Stimulated activated CD4-positive, alpha-beta T cell treated with anti-CD3 and anti-CD28 coated beads, Interleukin-2, amount 100 ng/mL, for 24 hours (primary cell): ENCODE measurements at places on chromosomes 12 and 14.
A peak's percentile ranks its signal among the peaks of the same experiment; 100 is the strongest.

DNA sequence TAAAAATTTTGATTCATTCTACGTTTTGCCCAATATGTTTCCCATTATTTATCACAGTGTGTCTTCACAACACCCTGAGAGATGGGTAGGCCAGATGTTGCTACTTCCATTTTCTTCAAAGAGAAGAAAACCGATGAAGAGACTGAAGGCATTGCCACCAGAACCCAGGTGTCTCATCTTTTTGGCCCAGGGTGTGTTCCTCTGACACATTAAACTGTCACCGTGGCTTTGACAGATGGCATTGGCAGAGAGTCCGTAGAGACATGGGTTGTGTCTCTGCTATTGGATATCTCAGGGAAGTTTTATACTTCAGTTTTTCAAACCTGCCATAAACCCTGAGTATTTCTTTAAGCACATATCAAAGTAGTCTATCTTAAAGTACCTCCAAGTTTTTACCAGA is 11.3 kb upstream of the NUDT4 start:
- no peak for DNase-seq

DNA sequence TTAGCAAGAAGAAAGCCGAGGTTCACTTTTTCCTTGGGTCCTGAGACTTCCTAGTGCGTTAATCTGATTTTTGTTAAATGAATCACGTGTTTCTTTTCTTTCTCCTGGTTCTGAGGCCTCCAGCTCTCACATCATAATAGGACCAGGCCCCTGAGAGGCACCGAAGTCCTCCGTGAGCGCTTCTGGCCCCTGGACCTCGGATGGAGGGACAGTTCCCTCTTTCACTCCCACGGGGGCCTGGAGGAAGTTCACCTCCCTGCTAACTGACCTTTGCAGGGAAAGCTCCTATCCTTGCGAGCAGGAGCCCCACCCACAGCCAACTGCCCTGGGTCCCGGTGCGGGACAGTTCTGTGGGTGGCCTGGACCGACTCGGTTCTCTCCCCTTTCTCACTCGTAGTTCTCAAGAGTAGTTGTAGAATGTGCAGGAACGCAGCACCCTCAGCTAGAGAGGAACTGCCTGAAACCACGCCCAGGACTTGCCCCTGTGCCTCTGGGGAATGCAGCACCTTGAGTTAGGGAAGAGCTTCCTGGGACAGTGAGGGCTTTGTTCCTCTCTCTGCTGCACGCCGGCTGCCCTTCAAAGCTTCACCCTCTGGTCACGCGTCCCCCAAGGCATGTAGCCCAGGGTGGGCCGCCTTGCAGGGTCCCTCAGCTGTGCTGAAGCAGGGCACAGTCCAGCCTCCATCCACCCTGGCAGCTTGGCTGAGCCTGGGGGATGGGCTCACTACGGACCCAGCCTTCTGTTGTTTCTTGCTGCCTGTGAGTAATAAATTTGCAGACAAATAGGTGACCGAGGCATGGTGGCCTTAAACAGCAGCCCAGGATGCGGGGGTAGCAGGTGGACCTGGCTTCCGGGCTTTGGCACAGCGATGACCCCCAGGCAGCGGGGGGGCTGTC is 264.6 kb downstream of the ADGRD1 start:
- no peak for DNase-seq

GRCh38 chr14:74763803-74764531 is 851 bp downstream of the YLPM1 start:
- DNase-seq = peak; percentile 30

DNA sequence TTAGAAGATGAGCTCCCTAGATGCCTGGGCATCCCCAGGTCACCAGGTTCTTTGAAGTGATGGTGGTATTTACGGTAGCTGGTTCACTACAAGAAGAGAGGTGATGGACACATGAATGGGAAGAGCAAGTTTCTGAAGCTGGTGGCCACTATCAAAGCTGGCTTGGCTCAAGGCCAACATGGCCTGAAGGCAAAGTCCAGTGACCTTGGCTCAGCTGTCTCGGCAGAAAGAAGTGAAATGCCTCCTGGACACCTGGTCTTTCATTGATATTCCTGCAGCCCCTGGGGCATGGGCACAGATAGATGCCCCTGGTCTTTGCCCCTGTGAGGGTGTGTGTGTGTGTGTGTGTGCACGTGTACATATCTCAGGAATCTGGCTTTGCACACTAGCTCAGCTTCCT is 441.8 kb upstream of the TMPO start:
- DNase-seq = no peak

DNA sequence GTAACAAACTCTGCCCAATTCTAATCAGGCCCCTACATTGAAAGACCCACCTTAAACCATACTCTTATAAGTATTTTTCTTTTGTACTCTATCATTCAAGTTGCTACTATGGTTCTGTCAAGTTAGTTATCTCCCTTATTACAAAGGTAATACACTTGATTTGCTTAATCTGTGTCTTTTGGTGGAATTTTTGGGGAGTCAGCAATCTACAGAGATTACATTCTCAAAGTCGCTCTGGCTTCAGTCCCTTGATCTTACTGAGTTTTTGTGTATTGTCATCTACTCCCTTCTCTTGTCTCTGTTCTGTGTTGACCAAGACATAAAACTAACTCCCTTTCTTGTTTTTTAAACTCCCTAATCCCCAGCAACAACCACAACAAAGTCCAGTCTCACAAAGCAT is 353.1 kb downstream of the LRIG3 start:
- no peak for DNase-seq

DNA sequence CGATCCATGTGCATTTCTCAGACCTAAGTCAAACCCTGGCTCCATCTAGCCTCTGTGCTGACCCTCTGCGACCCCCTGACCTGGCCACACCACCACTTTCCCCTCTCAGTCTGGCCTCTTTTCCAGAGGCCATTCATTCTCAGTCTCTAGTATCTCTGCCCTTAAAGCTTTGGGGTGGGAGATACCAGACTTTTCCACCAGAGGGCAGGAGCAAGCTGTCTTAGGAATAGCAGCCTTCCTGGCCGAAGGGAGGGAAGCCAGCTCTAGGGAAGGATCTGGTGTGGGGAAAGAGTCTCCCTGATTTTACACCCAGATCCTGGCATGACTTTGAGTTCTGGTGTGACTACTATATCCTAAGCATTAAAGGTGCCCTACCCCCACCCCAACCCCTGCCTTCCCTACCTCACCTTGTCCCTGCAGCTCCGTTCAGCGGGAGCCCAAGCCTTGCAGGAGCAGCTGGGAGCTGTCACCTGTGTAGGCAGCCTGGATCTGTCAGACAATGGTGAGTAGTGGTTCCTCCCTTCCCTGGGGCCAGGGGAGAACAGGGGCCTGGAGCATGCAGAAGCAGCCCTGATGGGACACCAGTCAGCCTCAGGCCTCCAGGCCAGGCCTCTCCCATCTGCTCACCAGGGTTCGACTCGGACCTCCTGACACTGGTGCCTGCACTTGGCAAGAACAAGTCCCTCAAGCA is 6.6 kb downstream of the CARMIL3 start:
- DNase-seq = no peak

- DNase-seq = no peak
These were observed 44.7 kb downstream of the PALS1 start for GRCh38 chr14:67285876-67286452.

GRCh38 chr14:60652674-60653651 is 3.7 kb upstream of the SIX1 start:
- DNase-seq = no peak

GRCh38 chr12:50799908-50800307 is 36.0 kb downstream of the ATF1 start:
- DNase-seq = no peak

DNA sequence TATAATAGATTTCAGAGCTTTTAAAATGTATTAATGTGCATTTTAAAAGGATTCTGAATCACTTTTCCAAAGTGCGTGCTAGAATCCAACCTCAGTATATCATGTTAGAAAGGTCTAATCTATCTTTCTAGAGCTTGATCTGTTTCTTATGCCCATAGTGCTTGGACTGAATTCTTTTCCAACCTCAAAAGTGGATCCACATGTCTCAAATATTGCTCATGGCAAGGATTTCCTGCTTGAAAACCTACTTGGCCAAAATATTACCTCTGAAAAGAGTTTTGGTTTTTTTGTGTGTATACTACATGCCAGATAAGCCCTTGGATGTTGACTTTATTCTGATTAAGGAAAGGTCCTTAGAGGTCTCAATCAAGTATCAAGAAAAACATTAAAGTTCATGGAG is 16.9 kb upstream of the SLC6A15 start:
- DNase-seq = no peak

DNA sequence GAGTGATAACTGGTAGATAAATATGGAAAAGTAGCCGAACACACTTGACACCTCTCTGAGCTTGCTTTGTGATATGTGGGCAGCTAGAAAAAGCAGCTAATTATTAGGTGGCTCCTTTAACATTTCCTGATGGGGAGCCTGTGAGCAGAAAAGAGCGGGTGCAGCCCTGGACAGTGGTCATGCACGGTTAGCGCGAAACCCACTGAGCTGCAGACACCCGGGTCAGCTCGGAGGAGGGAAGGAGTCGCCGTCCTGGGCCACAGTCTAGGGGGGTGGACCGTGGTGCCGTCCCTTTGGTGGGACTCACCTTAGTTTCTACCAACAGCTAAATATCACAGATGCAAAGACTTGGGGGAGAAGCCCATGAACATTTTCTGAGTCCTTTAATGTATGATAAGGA is 6.6 kb downstream of the COA8 start:
- DNase-seq = no peak

DNA sequence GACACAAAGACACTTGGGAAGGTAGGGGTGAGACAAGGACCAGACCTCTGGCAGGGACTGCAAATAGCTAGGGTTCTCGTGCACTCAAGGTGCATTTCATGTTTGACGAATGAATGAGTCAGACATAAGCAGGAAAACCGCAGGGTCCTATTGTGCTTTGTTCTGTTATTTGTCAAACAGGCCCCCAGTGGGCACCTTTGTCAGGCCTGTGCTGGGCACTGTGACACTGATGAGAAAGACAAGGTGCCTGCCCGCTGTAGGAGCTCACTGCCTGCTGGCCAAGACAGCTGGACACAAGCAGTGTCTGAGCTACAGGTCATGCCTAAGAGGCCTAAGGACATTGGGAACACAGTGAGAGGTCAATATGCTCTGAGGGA is 2.3 kb downstream of the OTUB2 start:
- no peak for DNase-seq

- DNase-seq = peak; percentile 92
These were observed 2.0 kb downstream of the KHNYN start for GRCh38 chr14:24431569-24432258.

DNA sequence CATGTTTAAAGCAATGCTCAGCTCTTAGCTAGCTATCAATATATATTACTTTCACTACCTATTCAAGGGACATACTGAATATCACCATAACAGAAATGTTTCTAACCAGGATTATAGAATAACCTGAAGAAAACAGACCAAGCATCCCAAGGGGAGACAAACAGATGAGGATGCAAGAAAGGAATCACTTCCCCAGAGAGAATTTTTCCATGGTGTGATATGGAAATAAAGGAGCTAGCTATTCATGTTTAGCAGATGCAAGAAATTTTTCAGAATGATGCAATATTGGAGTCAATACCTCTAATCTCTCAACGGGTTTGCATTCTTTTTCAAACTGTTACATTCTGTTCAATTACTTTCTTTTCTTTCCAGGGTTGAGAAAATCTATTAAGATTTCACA is 538.9 kb upstream of the FLRT2 start:
- DNase-seq = no peak

DNA sequence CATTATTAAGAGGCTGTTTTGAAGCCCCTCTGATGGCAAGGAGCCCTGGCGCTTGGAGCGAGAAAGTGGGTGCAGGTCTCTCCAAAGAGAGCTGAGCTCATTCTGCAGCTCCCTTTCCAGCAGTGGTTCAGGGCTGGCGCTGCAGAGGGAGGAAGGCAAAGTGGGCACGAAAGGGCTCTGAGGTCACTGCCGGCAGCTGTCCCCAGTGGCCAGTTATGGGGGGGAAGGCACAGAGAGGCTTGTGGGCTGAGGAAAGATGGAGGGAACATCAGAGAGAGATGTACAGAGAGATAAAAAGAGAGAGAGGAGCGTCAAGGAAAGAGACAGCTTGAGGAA is 75.2 kb upstream of the TBX5 start:
- DNase-seq = no peak

DNA sequence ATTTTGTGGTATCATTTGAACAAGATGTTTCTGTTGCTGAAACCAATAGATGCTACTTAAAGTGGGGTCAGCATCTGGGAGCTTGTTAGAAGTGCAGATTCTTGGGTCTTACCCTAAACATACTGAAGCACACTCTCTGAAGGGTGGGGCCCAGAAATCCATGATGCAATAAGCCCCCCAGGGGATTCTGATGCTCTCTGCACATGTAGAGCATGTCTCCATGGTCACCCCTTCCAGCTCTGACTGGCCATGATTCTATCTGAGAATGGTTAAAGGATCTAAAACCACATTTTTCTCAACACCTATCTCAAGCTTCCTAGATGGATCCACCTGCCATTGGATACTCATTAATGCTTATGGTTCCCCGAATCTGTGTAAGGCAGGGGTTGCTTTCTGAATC is 20.4 kb downstream of the JDP2 start:
- DNase-seq = no peak

GRCh38 chr12:66456612-66457011 is 154.3 kb downstream of the HELB start:
- DNase-seq = no peak

DNA sequence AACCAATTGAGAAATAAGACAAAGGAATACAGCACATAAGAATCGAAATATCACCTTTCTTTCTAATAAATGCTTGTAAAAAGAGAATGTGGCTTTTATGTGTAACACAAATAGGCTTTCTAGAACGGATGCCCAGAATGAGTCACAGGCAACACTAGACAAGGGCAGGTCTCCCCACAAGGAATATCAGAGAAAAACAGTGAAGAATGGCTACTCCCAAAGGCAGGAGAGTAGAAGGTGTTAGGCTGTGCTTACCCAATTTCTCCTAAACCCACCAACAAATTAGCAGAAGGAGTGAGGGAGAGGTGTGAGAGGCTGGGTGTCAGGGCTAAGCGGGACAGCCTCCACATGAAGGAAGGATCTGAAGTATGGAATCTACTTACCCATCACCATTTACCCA is 55.2 kb downstream of the GALNT4 start:
- no peak for DNase-seq

GRCh38 chr14:96117101-96117897 is 78.1 kb downstream of the C14orf132 start:
- DNase-seq = no peak
